ENCODE measurements at places on chromosomes 16 and 17.

- DNase-seq, result no peak
These were observed 13.9 kb downstream of the MIS12 start for GRCh38 chr17:5500247-5500588.

DNA sequence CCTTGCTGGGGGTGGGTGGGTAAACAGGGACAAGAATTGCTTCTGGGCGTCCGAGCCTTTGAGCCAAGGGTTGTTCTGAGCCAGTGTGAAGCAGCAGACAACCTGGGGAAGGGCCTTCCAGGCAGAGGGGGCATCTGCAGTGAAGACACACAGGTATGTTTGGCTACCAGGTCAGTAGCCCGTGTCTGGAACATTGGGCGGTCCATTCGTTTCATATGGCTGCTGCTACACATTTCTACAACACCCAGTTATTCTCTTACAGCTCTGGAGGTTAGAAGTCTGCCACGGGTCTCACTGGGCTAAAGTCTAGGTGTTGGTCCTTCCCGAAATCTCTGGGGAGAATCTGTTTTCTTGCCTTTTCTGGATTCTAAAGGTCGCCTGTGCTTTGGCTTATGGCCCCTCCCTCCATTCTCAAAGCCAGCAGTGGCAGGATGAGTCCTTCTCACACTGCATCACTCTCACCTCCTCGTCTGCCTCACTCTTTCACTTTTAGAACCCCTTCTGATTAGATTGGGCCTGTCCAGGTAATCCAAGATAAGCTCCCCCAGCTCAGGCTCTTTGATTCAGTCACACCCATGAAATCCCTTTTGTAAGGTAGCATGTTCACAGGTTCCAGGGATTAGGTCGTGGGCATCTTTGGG is 136.1 kb downstream of the CLEC16A start:
- DNase-seq, result no peak

DNA sequence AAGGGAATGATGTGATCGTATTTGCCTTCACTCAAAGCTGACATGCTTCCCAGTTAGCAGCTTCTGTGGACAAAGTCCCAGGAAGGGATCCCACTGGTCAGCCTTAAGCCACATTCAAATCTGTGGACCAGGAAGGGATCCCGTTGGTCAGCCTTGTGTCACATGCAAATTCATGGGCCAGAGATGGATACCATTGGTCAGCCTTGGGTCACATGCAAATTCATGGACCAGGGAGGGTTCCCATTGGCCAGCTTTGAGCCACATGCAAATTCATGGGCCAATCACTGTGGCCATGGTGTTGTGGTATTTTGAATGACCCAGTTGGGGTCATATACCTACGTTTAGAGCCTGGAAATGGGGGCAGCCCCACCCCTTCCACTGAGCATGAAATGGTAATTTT is 201.6 kb downstream of the HS3ST4 start:
- no peak for DNase-seq

- no peak for DNase-seq
These were observed 96.6 kb downstream of the HIC1 start for GRCh38 chr17:2151358-2152033.

DNA sequence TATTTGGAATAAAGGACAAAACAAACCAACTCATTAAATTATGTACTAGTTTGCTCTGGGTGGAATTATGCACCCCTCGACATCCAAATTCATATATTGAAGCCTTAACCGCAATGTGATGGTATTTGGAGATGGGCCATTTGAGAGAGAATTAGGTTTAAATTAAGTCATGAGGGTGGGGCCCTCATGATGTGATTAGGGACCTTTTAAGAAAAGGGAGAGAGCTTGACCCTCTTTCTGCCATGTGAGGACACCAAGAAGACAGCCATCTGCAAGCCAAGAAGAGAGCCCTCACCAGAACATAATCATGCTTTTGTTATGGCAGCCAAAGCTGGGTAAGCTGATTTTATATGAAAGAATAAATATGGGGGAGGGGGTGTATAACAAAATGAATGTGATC is 2.0 kb downstream of the C16orf87 start:
- DNase-seq, result no peak

DNA sequence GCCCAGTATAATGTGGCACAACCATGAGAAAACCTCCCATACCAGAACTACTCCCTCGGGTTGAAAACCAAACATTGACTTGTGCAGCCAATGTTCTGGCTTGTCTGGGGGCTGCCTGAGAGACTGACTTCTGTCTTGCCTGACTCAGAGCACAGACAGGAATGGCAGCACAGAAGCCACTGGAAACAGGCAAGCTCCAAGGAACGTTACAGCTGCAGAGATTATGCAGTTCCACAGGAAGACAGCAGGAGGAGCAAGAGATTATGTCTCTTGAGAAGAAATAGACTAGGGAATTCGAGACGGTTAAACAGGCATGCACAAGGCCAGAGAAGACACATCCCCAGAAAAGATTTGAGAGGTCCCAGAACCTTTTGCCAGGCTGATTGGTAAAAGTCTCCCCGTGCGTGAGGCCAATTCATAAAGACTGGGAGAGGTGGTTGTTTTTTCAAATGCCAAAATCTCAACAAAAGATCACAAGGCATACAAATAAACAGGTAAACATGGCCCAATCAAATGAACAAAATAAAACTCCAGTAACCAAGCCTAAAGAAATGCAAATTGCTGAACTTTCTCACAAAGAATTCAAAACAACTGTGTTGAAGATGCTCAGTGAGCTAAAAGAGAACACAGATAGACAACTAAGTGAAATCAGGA is 90.6 kb upstream of the CDH5 start:
- DNase-seq, result no peak
